T-helper 2 cell treated with Interferon-gamma antibody and Interleukin-4, amounts not matched to agents 5 μg/mL and 100 μg/mL, for 36 hours (primary cell): ENCODE measurements at places on chromosomes 1 and 21.
A peak's percentile ranks its signal among the peaks of the same experiment; 100 is the strongest.

GRCh38 chr1:75171876-75172275 is 37.7 kb downstream of the LHX8 start:
- DNase-seq = no peak

DNA sequence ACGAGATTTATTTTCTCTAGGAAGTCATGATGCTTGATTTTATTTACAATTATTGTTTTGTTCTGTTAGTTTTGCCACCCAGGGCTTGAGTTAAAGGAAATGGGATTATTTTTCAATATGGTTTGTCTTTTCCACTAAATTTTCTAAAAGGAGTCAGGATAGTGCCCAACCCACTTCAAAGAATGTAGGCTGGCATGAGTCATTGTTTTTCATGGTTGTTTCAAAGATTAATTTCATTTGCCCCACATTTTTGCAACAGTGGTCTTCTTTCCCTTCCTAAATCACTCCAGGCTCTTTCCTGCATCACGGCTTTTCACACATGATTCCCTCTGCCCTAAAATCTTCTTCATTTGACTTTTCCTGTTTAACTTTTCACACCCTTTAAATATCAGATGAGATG is 2.5 kb downstream of the SLAMF6 start:
- no peak for DNase-seq

DNA sequence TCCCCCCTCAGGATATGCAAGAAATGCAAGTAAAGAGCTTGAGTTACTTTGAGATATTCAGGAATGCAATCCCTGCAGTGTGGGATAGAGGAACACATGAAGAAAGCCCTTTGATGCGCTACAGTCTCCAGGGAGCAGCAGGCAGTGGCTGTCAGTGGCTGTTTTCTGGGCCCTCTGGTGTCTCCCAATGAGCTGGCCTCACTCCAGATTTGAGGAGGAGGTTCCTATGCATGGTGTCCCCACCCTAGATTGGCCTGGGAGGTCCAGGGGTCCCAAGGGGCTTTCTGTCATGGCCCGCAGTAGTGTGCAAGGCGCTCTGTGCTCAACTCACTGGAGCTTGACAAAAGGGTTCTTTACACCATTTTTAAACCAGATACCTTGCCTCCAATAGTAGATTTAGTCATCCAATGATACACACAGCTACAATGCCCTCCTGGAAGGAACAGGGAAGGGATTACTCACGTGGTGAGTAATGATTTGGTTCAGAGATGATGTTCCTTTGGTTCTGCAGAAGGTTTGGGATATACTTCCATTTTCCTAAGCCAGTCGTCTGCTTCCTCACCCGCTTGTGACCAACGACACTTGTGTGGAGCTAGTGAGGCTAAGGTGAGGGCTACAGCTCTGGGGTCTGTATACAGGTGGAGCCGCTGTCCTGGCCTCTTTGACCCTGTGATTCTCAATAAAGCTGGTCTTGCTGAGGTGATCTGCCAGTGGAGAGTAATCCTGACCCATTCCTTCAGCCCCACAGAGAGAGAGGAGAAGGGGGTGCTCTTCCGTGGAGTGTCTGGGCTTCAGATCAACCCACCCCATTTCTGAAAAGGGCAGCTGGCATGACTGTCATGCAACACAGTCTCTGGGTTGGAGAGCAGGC is 6.6 kb downstream of the BATF3 start:
- no peak for DNase-seq

GRCh38 chr1:201376464-201377374 is 761 bp downstream of the TNNT2 start:
- peak; percentile 5 for DNase-seq

DNA sequence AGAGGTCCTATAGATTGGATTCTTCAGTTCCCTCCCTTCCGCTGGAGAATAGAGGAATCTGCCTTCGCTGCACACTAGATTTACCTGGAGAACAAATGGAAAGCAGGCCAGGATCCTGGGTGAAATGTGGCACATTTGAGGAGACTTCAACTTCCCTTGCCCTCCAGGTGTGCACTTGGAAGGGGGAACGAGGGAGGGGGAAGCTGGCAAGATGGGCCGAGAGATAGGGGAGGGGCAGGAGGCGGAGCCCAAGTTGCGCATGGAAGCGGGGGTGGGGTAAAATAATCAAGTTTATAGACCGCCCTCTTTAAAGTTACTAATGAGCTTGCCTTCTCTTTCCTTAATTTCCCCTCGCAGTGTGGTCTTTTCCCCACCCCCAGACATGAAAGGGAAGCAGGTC is 155.7 kb upstream of the CAMK1G start:
- no peak for DNase-seq

GRCh38 chr1:222071387-222071786 is 329.5 kb upstream of the DUSP10 start:
- no peak for DNase-seq

DNA sequence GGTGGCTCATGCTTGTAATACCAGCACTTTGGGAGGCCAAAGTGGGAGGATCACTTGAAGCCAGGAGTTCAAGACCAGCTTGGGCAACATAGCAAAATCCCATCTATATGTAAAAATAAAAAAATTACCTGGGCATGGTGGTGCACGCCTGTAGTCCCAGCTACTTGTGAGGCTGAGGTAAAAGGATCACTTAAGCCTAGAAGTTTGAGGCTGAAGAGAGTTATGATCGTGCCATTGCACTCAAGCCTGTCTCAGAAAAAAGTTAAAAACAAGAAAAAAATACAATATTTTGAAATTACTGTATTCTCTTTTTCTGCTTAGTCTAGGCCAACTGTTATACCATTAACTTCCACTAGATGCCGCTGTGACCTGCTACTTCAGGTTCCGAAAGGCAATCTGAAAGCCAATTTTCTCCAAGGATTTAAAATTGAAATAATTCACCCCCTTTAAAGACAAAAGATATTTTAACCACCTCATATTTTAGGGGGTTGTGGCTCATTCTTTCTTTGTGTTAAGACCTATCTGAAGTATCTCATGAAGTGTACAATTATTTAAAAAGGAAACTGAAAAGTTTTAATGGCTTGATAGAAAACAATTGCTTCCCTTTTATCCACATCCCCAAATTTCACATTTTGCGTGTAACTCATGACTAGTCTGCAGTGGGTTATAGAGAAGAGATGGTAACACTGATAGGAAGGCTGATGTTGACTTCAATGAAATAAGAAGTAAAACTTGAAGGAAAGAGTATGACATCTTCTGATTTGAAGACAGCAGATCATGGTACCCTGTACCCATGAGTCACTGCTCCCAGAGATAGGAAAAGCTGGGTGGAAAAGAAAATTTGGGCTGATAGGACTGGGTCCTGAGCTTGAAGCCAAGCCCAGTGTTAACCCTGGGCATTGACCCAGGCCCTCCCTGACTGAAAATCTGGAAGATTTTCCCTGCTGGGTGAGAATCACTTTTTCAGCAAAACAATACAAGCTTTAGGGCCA is 24.4 kb upstream of the CLDN14 start:
- peak; percentile 8 for DNase-seq

GRCh38 chr1:164712131-164713036 is 153.4 kb downstream of the PBX1 start:
- DNase-seq = no peak
